ENCODE measurements at places on chromosomes 2 and 18.

DNA sequence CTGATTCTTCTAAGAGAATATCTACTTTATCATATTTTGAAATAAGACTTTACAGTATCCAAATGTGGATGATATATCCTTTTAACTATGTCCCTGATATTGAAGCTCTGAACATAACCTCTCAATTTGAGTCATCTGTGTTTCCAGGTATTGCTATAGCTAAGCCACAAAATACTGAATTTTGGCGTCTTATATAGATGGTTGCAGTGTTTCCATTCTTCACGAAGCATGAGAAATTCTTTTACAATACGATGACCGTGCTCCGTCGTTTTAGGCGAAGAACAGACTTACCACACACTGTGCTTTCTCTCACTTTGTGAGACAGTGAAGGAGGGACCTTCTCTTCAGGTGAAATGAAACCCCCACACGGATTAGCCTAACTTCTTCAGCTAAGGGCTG, 45.3 kb downstream of the LRRFIP1 start:
- DNase-seq = no peak

DNA sequence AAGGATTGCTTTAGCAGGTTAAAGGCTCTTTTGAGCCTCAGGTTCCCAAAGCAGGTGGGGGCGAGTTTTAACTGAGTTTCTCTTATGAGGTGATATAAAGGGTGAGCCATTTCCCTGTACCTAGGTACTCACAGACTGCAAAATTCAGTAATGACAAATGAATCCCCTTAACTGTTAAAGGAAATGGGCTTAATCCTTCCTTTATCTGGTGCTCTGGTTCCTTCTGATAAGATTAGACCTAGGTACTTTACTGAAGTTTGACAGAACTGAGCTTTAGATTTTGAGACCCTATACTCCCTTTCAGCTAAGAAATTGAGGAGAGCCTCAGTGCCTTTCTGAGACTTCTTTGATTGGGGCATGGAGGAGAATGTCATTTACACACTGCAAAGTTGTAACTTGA, 42.6 kb downstream of the STK17B start:
- no peak for DNase-seq

GRCh38 chr2:14535156-14535555, 97.4 kb upstream of the LRATD1 start:
- no peak for DNase-seq

DNA sequence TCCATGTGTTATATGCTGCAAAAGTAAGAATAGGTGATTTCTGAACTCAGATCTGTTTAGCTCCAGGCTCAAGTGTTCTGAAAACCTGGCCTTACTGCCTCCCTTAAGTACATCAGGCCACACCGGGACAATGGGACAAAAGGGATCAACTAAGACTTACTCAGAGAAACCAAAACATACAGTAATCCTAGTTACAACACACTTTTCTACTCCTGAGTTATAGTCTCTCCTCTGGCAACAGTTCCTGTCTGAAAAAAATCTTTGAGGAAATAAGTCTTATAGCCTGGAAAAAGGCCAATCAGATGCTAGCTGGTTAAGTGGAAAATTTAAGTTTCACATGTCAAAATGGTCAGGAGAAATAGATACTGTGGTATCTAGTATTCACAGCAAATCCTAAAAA, 5.6 kb downstream of the METTL5 start:
- no peak for DNase-seq

DNA sequence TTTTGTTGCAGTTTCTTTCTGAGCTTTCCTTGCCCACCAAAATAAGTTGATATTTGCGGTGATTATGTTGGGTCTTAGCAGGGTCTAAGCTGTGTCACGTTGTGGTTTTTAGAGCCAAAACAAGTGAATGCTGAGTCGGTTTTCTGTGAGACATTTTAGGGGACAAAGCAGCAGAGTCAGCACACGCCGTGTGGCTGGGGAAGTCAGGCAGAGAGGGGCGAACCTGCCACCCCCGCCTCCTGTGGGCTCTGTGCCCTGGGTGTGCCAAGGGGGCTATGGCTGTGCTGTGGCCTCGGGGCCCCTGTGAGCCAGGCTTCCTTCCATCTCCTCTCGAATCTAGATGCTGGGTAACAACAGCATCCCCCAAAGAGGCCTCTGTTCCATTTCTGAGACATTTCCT, 30.8 kb upstream of the TMEM87B start:
- DNase-seq = no peak

GRCh38 chr18:8176554-8176953, 432.7 kb upstream of the RAB12 start:
- no peak for DNase-seq

DNA sequence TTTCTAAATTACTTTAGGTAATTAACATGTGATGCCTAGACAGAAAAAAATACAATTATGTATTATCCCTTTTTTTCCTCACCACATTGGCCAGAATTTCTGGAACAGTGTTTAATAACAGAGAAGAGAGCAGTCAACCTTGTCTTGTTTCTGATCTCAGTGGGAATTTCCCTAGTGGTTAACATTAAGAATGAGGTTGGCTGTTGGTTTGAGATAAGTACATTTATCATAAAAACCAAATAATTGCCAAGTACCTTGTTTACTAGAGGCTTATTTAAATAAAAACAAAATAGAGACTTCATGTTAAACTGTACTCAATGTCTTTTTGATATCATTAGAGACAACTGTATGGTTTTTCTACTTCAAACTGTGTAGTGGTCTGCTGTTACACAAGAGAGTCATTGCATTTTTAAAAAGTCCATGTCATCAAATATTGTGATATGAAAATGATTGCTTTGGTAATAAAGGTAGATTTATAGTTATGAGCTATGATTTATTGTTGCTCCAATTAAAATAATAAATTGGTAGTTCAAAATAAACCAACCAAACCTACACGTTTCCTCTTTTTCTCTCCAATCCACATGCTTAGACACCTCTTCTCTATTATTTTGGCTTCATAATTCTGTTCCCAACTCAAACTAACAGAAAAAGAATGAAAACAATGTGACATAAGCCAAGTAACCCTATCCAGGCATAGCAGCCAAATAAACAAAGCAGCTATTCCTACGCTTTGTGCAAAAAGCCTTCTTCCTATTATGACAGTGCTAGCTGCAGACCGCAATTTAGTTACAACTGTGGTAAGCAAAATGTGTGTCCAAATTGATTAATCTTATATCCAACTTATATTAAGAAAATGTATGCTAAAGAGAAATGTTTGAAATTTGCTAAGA, 20.9 kb upstream of the TANK start:
- peak; percentile 47 for DNase-seq

DNA sequence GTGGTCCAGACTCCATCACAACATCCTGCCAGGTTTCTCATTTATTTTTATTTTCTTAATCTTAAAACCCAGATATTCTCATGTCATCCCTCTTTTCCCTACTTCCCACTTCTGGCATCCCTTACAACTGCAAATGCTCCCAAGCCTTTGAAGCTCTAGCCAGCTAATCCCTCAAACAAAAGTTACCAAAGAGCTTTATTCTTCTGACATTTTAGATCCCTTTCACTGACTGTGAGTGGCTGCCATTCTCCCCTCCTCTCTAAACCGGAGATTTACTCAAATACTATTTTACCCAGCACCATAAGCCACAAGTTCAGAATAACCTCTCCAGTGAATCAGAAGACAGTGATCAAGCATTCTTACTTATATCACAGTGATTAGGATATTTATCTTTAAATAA, 569.0 kb upstream of the SYT4 start:
- no peak for DNase-seq

DNA sequence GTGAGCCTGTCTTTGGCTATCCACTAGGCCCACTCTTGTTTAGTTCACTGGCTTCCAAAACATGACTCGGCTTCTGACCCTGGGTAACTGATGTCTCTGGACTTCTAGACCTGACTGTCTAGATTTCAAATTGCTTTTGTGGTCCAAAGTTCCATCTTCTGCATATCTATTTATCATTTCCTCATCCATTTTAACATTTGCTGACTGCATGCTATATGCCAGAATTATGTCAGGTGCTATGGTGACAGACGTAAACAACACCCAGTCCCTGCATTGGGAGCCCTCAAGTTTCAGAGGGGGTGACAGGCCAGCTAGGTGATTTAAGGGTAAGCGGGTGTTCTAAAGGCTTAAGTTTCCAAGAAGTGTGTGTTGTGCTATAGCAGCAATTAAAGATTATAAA, 140.9 kb downstream of the PIEZO2 start:
- DNase-seq = no peak

DNA sequence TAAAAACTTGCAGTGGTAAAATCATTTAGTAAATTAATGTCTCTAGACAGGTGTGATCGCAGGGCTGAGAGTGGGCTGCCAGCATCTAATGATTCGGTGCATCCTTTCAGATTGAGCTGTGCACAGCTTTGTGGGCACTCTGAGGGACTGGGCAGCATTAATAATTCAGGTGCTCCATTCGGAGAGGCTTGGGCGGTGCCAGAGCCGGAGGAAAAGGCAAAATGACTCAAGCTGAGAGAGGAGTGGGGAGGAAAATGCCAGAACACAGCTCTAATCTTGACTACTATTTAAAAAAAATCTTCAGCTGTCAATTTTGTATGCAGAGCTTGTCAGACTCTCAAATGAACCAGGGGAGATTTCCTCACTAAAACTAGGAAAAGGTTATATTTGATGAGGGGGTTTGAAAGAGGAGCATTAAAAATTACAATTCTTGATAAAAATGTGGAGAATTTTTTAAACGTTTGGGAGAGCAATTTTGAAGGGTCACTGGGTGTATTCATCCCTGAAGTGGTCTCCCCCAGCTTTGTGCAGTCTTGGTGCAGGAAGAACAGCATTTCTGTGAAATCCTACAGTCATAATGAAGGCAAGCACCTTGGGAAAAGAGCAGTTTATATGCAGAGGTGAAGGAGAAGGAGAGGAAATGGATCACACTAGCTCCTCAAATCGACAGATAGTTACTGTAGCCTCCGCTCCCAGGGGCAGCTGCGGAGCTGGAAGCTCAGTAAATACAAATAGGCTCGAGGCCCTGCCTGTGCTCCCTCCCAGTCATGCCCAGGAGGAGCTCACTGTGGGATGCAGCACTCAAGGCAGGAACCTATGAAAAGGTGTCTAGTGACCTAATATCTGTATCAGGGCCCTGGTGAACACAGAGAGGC, 535.4 kb upstream of the RAB6C start:
- no peak for DNase-seq

DNA sequence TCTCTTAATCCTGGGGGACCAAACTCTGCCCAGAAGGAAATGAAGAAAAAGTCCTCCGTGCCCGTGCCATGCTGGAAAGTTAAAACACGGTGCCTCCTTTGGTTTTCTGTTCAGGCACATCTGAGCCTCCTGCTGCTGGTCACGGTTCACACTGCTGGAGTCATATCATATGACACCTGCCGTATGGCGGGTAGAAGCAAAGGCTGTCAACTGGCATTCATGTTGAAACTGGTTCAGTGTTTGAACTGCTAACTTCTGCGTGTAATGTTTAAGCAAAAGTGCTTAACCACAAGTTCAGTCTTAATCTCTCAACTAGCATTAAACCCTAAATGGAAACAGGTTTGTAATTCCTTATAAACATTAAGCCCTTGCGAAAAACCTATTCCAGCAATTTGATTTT, 3.1 kb downstream of the STK39 start:
- DNase-seq = no peak

DNA sequence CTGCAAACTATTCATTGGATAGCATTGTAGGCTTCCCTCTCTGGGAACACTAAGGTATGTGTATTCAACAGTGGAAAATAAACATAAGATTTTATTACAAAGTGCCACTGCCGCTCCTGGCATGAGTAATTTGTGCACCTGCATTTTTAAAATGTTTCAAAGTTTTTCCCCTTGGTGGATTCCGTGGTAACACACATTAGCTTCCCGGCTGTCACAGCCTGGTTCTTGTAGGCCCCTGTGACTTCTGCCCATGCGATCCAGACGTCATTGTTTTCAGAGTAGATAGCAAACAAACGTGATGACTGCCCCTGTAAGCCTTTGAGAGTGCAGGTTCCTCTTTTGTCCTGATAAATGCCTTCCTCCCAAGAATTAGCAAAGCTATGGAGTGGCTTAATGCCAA, 421.0 kb downstream of the ZNF521 start:
- no peak for DNase-seq

DNA sequence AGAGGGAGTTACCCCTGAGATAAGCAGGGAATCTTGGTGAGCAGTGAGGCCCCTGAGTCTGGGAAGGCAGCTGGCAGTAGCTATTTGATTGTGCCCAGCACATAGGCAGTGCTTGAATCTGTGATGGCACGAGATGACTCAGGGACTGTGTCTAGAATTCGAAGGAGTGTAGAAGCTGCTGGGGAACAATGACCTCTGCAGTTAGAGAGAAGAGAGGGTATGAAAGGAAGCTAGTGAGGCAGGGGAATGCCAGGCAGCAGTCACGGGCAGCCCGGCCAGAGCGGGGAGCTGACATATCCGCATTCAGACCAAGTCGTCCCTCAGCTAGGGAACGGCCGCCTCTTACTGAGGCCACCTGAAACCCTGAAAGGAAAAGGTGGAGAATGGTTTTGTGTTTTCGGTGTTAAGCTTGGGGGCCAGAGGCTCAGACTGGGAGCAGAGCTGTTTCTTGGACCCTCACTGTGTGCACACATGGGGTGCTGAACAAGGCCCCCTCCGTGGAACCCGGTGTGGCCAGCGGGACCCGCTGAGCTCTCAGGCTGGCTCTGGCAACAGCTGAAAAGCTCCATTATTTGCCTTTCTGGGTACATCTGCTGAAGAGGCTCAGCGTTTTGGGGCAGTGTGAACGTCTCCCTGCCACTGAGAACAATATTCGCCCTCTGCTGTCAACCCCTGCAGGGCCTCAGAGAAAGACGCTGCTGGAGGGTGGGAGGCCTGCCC, 32.9 kb downstream of the ARHGEF4 start:
- DNase-seq = no peak

GRCh38 chr18:63834471-63835113, 52.9 kb upstream of the SERPINB2 start:
- DNase-seq = no peak

GRCh38 chr2:29530281-29530680, 391.1 kb downstream of the ALK start:
- no peak for DNase-seq

DNA sequence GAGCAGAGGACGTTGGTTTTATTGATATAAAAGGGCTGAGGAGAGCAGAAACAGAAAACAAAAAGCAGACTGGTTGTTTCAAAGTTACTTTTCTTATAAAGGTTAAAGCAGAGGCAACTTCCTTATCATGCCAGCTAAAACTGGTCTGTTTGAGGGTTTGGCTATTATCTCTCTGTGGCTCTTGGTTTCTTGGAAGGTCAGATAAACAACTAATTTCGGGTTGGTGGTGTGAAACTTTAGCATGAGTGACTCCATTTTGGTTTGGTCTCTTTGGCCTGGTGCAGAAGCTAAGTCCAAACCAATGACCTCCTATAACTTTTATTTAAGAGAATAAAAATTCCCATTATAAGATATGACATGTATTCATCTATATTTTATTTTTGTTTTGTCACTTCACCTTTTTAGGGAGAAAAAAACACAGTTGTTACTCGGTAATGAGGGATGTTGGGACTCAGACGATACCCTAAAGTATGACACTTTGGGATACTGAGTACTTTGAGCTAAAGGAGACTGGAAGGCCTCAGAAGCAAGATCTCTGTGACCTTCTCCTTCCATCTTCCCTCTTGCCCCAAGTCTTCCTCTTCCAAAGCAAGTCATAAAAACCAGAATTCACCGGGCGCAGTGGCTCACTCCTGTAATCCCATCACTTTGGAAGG, 23.3 kb downstream of the TNFAIP6 start:
- DNase-seq = no peak
